Stimulated activated CD4-positive, alpha-beta T cell treated with anti-CD3 and anti-CD28 coated beads, Interleukin-15, amount 100 ng/mL, for 1 hour (primary cell): ENCODE measurements at places on chromosomes 2 and 18.

- DNase-seq: no peak
Measured at GRCh38 chr2:134839649-134840048, 1.2 kb downstream of the ACMSD start.

- DNase-seq: no peak
Measured at GRCh38 chr2:157024129-157024528, 233.4 kb upstream of the GALNT5 start.

DNA sequence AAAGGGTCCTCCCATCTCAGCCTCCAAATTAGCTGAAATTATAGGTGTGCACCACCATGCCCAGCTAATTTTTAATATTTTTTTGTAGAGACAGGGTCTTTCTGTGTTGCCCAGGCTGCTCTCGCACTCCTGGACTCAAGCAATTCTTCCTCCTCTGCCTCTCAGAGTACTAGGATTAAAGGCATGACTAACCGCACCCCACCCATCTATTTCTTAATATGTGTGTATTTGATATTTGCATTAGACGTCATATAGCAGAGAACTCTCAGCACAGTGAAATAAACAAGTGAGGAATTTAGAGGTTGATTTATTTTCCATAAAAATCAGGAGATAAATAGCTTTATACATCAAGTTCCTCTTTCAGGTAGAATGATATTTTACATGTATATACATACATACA lies 213.5 kb downstream of the FSIP2 start:
- DNase-seq: no peak

GRCh38 chr2:112148477-112148876 lies 10.3 kb downstream of the FBLN7 start:
- DNase-seq: no peak

DNA sequence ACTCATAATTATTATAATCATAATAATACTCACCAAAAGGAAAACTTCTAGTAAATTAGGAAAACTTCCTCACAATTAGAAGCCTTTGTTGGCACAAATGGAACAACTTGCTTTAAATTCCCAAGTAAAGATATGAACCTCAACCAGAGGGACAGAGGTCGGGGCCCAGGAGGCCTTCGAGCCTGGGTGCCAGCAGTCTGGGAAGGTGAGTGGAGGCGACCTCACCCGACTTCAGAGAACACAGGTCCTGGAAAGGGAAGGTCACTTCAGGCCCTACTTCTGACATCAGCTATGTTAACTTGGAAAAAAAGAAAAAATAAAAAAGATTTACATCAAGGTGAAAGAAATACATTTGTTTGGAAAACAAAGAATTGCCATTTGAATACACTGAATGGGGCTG lies 350.0 kb upstream of the MYT1L start:
- no peak for DNase-seq

GRCh38 chr2:143425896-143426295 lies 296.7 kb downstream of the ARHGAP15 start:
- DNase-seq: no peak

GRCh38 chr2:239203443-239204135 lies 197.2 kb downstream of the HDAC4 start:
- no peak for DNase-seq

- peak; percentile 22 for DNase-seq
Measured at GRCh38 chr2:38947241-38948239, 57.9 kb downstream of the ARHGEF33 start.

DNA sequence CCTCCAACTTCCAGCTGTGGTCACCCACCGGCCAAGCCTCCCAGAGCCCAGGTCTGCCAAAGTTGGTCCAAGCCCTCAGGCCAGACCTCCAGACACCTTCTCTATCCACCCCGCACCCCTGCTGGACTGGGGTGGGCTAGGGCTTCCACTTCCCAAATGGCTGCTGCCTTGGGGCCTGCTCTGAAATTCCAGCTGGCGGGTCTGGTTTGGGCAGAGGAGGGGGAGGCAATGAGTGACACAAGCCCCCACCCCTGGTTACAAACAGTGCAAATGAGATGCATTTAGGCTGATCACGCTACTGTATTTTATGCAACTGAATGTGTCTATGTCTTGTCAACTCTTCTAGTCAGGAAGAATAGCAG lies 14.6 kb downstream of the POU3F3 start:
- no peak for DNase-seq

GRCh38 chr18:67417864-67418523 lies 98.5 kb downstream of the DSEL start:
- no peak for DNase-seq

- no peak for DNase-seq
Measured at GRCh38 chr2:212484563-212485080, 54.0 kb downstream of the ERBB4 start.

- no peak for DNase-seq
Measured at GRCh38 chr2:13462464-13462863, 745.7 kb downstream of the TRIB2 start.

DNA sequence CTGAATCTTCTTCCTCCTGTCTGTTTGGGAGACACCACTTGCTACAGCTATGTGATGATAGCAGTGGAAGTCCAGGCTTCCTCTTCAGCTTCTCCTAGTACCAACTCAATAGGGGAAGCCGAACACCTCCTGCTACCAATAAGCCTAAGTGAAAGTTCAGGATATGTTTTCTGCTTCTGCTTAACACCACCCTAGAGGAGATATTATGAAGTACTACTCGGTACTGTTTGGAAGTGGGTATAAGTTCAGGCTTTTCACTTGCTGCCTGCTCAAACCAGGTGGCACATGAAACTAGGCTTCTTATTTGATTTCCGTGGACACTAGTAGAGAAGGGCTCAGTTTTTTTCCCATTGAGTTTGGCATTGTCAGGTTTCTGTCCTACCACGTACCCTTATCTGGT lies 99.8 kb downstream of the PTPN4 start:
- no peak for DNase-seq

GRCh38 chr2:222688917-222689316 lies 17.5 kb downstream of the MOGAT1 start:
- no peak for DNase-seq

DNA sequence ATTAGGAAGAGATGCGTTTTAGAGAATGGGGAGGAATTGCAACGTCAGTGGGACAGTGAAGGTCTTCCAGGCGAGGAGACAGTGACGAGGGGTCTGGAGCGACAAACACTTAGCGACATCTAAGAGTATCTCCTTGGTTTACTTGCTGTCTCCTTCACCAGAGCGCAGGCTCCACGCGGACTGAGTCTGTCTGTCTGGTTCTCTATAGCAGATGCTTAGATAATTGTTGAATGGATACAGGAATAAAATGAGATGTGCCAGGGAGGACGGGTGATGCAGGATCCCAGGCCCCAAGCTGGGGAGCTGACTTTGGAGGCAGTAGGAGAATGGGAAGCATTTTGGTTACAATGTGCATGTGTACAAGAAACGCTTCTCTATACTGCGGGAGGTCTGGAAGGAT lies 56.9 kb upstream of the SMAD7 start:
- DNase-seq: no peak

DNA sequence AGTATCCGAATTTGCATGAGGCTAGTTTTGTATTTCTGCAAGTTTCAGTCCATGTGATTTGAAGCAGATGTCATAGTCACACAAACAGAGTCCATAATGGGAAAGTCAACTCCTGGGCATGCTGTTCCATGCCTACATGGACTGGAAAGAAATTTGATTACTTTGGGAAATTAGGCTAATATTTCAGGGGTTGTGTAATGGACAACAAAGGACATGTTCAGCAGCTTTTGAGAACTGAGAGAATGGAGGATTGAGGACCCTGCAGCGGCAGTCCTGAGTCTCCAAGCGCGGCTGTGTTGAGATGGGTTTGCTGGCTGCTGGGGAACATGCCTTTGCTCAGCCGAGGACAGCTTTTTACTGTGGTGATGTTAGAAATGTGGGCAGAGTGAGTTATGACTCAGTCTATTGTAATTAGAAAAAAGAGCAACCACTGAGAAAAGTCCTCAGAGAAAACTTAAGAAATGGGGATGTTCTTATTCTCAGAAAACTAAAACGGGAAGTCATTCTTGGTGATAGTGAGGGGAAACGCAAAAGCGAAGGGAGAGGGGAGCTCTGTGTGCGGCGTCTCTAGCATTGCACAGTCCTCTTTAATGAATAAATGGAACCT lies 149.2 kb downstream of the FAM210A start:
- DNase-seq: peak; percentile 21

DNA sequence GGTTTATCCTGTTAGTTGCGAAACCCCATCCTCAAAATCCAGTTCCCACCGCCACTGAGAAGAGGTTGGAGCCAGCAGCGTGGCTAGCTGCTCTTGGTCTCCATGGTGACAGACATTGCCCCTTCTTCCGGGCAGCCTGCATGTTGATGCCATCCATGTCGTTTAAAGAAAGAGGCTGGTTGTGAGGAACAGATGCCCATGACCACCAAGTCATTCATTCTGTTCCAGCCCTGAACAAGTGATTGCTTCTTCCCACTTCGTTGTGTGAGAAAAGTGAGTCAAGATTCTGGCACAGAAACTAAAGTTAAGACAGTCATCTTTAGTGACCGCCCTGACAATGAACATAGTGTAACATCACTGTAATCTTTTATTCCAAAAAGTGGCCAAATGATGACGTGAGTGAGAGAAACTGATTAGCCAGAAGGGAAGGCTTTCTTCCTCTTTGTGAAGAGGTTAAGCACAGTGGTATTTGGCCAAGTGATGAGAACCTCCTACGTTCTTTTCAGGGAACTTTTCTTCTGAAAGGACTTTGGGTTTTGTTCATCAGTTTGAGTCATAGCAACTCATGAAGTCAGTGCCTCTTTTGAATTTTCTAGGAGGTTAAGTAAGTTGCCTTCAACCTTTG lies 272.5 kb downstream of the GALR1 start:
- DNase-seq: no peak

DNA sequence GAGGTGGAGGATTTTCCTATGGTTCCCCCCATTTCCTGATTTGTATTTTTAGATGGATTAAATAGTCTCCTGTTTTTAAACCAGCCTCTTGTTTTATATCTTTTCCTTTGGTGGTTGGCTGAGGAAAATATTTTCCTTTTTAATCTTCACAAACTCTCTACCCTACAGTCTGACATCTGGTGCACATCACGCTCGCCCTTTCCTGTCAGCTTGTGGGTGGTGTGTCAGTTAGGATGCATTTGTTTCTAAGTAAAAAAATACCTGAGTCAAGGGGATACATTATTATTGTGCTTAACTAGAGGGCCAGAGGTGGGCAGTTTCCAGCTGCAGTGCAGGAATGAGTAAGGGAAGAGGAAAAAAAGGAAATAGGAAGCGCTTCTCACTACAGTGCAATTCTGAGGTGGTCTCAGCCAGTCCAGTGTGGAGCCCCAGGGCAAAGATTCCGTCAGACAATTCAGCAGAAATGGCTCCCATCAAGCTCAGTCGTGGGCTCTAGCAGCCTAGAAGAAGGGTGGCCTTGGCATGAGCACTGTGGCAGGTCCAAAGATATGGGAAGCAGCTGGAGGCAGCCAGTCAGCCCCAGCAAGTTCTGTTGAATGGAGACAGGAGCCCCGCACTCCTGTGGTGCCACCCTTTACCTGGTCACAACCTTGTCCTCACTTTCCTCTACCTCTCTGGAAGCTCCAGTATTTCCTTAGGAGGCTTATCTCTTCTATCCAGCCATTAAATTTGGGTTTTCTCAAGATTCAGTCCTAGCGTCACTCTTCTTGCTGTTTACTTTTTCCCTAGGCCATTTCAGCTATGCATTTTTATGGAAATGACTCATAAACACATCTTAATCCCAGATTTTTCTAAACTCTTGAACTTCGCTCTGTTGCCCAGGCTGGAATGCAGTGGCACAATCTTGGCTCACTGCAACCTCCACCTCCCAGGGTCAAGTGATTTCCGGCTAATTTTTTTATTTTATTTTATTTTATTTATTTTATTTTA lies 18.5 kb downstream of the SFTPB start:
- DNase-seq: no peak

- no peak for DNase-seq
Measured at GRCh38 chr2:22628906-22629305, 756.1 kb upstream of the KLHL29 start.

- no peak for DNase-seq
Measured at GRCh38 chr2:73063909-73064875, 7.3 kb downstream of the SFXN5 start.

GRCh38 chr2:160224060-160224459 lies 24.0 kb upstream of the ITGB6 start:
- no peak for DNase-seq

GRCh38 chr2:216344950-216345300 lies 27.4 kb downstream of the MARCHF4 start:
- DNase-seq: no peak

DNA sequence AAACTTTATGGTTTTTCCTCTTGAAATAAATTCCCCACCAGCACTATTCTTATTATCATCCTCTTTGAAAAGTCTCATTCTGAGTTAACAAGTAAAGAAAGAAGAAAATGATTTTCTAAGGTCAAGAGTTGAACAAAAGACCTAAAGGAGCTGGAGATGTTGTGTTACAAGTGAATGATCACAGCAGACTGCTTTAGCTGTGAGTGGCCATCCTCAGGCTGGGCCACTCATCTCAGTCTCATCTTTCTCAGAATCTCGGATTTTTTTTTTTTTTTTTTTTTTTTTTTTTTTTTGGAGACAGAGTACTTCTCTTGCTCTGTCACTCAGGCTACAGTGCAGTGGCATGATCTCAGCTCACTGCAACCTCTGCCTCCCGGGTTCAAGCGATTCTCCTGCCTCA lies 133.3 kb downstream of the CDH2 start:
- DNase-seq: no peak

- no peak for DNase-seq
Measured at GRCh38 chr18:57043241-57043640, 103.6 kb upstream of the BOD1L2 start.

- DNase-seq: no peak
Measured at GRCh38 chr2:11121099-11121822, 34.0 kb upstream of the SLC66A3 start.

DNA sequence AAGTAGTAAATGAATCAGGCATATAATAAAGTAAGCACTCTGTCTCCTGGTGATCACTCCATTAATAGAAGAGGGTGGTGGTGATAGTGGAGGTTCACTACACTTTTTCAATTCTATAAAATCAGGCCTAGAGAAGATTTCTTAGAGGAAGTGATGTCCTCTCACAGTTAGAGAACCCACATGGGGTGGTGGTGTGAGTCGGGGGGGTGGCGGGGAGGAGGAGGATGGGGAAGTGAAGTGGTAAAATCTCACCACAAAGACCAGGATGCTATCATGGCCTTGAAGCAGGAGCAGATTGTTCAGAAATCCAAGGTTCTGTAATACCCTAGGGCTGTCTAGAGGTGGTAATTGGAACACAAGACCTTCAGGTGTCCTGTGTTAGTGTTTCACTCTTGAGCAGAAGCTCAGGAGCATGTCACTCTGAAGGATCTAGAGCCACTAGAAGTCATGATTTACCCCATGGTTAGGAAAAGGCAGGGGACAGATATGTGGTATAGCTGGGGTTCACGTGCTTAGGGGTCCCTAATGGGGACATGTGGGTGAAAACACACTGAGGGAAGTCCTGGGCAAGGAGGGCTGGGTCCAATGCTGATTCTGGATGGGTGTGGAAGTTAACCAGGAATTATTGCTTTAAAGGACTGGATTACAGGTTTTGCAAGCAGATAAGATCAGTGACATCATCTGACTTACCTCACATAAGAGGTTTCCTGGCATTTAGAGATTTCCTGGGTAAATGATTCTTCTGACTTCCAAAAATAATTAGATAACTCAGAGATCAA lies 31.0 kb downstream of the RNF125 start:
- no peak for DNase-seq

GRCh38 chr2:219695145-219695709 lies 67.8 kb downstream of the SLC4A3 start:
- DNase-seq: no peak
